ENCODE measurements at places on chromosomes 7 and 10.

GRCh38 chr10:98528805-98529183 is 82.1 kb upstream of the HPS1 start:
- no peak for DNase-seq

DNA sequence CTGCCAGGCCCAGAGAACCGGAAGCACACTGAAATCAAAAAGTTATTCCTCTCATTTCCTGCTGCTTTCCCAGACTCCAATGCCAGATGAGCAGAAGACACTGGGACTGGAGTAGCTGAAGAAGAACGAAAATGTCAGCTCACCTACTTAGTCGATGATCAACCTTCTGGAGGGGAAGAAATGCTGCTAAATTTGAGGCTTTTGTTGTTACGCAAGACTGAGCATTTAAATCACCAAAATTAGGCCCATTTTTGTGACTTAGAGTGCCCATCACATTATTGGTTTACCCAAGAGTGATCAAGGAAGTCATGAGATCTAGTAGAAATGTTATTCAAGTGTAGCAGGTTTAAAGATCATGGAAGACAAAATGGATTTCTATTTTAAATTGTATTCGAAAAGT is 182.1 kb upstream of the PLXDC2 start:
- no peak for DNase-seq

GRCh38 chr10:15280462-15280861 is 90.6 kb downstream of the FAM171A1 start:
- DNase-seq = no peak

DNA sequence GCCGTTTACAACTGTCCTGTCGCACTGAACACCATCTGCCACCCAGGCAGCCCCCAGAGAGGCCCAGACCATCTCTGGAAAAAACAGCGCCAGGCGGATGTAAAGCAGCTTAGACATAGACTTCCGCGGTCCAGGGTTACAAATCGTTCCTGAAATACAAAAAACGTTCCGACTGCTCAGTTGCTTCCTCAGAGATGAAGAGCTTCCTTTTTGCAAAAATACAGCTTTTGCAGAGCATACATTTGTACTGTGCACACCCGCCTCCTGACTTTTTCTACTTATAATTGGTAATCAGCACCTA is 11.4 kb downstream of the DAGLB start:
- DNase-seq = peak; percentile 49

GRCh38 chr10:116331815-116332214 is 7.6 kb downstream of the CCDC172 start:
- DNase-seq = no peak

GRCh38 chr10:110600487-110601101 is 33.1 kb downstream of the SMC3 start:
- no peak for DNase-seq

Data from activated T-cell treated with anti-CD3 and anti-CD28 coated beads, Interleukin-2, amount 50 U/mL, for 1 hour (primary cell).